NCI-H1930 (cell line): ENCODE measurements at places on chromosomes 6 and 20.

- no peak for DNase-seq
These were observed 3.8 kb upstream of the LPA start for GRCh38 chr6:160667639-160668481.

DNA sequence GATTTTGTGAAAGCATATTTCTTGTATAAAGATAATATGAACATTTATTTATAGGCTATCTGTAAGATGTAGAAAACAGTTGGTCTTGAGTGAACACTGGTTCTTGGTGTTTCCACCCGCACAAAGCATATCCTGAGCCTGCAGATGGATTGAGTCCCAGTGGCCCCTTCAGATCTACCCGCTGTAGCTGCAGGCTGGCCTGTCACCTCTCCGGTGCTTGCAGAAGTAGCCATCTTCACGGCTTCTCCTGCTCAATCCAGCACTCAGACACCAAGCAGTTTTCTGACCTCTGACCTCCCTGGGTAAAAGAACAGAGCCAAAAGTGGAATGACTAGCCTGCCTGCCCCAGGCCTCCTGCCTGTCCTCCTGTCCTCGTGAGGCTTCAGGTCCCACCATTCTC lies 22.7 kb downstream of the LYRM2 start:
- DNase-seq = no peak

DNA sequence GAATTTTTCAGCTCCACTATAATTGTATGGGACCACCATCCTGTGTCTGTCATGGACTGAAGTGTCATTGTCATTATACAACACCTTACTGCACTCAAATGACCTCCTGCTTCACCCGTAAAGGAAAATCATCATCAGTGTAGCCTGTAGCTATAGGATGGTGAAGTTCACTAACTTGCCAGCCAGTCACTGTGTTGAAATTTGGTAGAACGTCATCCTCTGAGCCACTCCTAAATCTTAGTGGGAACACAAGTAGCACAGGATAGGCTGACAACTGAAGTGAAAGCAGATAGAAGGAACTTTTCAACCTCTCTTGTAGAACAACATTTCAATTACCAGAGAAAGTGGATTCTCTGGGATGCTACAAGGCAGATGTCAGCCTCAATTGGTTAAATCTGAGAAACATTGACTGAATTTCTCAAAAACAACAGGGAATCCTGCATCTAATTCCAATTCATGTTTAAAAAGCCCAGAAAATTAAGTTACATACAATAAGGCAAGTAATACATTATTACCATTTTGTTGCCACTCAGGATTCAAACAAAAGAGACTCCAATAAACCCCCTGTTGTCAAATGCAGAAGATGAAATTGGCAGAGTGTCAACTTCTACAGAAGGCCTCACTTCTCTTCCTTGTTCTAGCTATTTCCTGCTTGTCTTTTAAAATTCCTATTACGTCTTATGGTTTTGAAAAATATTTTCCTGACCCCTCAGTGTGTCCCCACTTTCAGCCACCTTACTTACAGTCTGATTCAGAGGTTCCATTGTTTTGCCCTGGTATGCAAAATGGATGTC lies 647.9 kb upstream of the AGPAT4 start:
- DNase-seq = no peak

DNA sequence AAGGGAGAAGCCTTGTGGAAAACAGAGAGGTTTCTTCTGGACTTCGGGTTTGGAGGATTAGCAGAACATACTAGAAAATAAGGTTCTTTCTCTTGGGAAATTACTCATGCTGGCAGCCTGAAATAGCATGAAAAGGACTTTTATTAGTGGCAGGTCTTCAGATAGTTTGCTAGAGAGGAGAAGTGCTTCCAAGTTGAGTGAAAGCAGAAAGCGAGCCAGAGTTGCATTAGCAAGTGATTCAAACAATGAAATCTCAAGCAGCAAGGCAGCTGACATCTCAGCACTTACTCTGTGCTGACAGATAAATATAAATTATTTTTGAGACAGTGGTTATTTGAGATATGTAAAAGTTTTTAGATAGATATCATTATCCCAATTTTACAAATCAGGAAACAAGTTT lies 91.9 kb downstream of the PLCB4 start:
- no peak for DNase-seq

DNA sequence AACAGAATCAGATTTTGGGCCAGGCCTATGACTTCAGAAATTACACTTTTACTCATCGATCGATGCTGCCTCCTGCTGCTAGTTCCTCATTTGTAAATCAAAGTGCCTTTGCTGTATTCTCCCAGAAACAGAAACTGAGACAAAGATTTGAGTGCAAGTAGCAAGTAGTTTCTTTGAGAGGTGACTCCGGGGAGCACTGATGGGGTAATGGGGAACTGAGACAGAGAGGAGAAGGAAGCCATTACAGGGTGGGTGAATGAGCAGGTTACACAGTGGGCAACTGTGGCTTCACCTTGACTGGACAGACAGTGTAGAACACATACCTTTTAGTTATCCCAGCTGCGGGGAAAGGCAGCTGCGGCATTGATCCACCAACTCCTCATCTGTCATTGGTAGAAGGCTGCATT lies 9.7 kb upstream of the CD40 start:
- no peak for DNase-seq

- no peak for DNase-seq
These were observed 391.6 kb upstream of the FKBP1C start for GRCh38 chr6:62819640-62820039.

DNA sequence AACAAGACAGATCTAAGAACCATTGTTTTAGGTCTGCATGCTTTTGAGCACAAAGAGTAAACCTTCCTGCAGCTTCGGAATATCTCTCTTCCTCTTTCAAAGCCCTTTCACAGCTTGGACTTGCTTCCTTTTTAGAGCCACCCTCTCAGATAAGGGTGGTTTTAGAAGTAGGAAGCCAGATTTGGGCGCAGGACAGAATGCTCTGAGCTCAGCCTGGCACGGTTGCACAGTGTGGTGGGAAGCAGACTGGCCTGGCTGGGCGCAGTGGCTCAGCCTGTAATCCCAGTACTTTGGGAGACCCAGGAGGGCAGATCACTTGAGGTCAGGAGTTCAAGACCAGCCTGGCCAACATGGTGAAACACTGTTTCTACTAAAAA lies 35.6 kb upstream of the PNRC1 start:
- DNase-seq = no peak

DNA sequence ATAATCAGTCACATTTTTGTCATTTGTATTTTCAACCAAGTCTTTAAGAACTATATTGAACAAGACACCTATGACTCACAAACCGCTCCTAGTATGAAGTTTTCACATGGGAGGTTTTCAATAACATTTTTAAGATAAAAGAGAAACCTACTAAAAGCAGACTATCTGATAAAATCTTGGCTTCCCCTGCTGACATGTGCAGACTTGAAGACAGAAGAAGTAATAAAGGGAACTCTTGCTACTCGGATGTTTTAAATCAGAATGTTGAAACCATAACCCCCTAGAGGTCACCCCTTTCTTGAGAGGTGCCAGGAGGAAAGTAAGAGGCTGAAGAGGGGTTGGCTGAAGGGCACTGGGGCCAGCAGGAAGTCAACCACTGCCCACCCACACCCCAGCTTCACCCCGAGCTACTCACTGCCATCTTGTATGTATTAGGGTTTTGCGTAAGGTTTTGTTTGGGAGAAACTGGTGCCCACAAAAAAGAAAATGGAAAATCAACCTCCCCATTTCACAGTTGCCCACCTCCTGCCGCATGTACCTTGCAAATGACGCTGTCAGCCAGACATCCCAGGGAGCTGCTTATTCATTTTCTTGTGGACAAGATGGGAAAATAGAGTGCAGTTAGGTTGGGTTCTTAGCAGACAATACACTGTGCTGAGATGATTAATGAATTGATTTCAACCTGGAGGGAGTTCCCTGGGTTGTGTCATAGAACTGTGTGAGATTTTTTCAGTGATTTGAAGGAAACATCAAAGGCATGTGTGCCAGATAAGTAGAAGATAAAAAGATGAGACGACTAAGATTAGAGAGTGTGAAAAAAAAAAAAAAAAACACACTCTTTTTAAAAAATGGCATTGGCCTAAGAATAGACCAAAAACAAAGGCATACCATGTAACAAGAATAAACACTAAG lies 83.2 kb upstream of the TAB2 start:
- DNase-seq = no peak
